ENCODE measurements at places on chromosomes 2 and 18.

DNA sequence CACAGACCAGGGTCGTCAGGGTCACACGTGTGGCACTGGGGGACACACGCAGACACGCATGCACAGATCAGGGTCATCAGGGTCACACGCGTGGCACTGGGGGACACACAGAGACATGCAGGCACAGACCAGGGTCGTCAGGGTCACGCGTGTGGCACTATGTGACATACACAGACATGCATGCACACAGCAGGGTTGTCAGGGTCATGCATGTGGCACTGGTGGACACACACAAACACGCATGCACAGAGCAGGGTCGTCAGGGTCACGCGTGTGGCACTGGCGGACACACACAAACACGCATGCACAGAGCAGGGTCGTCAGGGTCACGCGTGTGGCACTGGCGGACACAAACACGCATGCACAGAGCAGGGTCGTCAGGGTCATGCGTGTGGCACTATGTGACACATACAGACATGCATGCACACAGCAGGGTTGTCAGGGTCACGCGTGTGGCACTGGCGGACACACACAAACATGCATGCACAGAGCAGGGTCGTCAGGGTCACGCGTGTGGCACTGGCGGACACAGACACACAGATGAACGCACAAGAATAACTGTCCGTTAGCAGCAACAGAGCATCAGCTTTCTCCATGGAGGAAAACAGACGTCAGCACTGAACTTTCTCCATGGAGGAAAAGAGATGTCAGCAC, 34.9 kb downstream of the HDAC4 start:
- DNase-seq: no peak

- no peak for DNase-seq
Measured at GRCh38 chr18:62682371-62682770, 33.0 kb upstream of the PHLPP1 start.

- DNase-seq: no peak
Measured at GRCh38 chr2:235951982-235952381, 216.2 kb downstream of the GBX2 start.

DNA sequence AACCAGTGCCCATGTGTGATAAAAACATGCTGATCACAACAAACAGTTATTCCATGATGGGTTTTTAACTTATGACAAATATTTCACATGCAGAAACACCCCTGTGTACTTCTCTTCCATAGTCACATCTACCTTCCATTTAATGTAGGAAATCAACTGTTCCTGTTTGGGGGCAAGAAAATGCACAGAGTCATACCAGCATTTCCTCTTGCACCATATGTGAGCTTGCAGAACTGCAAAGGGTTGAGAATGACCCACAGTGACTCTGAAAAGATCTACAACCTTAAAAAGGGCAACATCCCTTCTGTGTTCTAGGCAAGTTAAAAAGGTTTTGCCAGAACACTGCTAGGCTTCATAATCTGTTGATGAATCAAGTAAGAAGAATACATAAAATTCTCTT, 9.9 kb downstream of the BMP10 start:
- no peak for DNase-seq

DNA sequence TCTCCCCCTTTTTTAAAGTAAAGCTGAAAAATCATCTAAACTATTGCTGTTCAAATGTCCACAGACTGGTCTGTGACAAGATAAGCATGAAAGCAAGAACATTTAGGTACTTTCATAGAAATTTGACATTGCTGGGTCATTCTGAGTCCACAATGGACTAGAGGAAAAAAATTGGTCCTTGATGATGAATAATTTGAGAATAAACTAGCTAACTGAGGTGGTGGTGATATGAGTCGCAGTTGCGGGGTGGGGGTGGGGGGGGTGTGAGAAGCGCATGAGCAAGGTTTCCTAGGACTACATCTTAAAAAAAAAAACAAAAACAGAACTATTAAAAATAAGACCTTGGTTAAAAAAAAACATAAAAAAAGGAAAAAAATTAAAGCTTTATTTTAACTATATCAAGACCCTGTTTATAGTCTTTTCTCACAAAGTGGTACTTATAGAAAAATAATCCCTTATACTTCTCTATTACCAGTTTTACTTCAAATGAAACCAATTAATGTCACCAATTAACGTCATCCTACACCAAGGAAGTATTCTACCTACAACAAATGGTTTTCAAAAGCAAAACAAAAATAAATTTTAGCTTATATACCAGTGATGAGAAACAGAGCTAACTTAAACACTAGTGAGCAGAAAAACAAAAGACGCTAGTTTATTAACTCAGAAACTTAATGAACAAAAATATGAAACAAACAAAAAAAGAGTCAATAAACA, 88.1 kb downstream of the ASXL2 start:
- no peak for DNase-seq

- DNase-seq: no peak
Measured at GRCh38 chr2:68813596-68813995, 57.6 kb downstream of the BMP10 start.

GRCh38 chr2:118667964-118668363, 179.5 kb downstream of the EN1 start:
- DNase-seq: no peak

- DNase-seq: no peak
Measured at GRCh38 chr18:3810296-3810695, 360.3 kb downstream of the TGIF1 start.
